Bronchial epithelial cell (primary cell): ENCODE measurements at places on chromosomes 7 and 10.

- no peak for DNase-seq
Observed at GRCh38 chr7:155829796-155830470, 17.7 kb upstream of the SHH start.

- no peak for DNase-seq
Observed at GRCh38 chr7:3064067-3064466, 20.4 kb upstream of the CARD11 start.

DNA sequence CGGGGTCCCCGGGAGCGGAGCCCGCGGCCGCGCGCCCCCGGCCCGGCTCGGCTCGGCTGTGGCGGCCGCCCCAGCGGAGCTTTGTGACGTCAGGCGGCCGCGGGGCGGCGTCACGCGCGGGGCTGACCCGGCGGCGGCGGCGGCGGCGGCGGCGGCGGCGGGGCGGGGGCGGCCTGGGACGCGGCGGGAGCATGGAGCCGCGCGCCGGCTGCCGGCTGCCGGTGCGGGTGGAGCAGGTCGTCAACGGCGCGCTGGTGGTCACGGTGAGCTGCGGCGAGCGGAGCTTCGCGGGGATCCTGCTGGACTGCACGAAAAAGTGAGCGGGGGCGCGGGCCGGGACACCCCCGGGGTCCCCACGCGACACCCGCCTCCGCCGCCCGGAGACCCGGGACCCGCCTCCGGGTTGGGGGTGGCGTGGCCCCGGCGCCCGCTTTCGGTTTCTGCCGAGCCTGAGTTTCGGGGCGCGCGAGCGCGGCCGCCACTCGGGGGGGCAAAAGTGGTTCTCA is at the start of gene PWWP2B:
PWWP2B (plus strand) TSS at position 165 of the 506 bp plus-strand sequence; CDS start at position 192, 27 bp downstream.
- DNase-seq = no peak

DNA sequence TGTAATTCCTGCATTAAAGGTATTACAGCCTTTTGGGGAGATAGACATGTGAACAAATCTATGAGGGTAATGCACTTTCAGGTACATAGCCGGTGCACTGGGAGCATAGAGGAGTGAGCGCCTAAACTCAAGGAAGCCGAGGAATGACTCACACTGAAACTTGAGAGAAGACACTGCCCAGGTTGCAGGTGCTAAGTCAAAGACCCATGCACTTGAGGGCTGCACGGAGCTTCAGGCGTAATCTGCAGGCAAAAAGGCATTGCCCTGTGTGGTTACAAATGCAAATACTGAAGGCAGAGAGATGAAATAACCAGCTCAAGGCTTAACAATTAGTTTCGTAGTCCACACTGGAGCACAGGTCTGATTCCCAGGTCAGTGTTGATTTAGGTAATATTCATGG is 51.0 kb upstream of the OSBPL3 start:
- peak; percentile 73 for DNase-seq

- no peak for DNase-seq
Observed at GRCh38 chr10:120805014-120805812, 45.9 kb upstream of the WDR11 start.

DNA sequence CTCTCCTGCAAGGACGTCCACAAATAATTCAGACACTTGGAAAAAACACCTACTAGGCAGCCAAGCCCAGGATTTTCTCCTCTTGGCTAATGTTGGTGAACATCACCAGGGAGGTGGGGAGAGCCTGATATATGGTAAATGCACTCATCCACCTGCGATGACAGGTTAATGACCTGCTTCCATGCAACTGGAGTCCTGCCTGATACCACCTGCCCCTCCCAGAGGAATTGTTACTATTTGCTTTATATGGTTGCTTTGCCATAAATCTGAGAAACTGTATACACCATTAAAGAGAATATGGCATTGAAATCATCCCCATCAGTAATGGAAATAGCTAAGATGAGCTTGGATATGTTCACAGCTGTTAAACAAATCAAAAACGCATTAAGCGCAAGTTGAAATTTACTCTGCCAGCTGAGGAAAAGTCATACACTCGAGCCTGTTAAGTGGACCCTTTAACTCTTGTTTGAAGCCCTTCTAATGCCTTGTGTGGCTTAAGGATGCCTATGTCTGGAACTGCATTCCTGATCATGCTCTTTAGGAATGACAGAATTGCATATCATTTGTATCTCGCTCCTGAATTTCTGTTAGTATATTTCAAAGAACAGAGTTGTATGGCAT is 208.3 kb downstream of the PRPF18 start:
- DNase-seq = no peak

DNA sequence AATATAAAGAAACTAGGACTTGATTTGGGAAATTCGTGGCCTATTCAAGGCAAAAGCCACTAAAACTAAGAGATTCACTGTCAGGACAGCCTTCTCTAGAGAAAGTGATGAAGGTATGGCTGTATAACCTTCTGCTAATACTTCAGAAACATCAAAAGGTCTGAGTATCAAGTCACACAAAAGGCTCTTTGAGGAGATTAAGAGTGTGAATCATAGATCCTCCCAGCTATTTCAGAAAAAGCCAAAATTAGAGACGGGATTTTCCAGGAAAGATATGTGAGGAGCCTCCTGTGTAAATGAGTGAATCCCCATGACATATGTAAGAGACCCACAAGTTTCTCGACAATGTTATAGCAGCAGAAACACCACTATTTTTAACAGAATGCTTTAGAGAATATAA is 56.2 kb downstream of the UBE3C start:
- no peak for DNase-seq

DNA sequence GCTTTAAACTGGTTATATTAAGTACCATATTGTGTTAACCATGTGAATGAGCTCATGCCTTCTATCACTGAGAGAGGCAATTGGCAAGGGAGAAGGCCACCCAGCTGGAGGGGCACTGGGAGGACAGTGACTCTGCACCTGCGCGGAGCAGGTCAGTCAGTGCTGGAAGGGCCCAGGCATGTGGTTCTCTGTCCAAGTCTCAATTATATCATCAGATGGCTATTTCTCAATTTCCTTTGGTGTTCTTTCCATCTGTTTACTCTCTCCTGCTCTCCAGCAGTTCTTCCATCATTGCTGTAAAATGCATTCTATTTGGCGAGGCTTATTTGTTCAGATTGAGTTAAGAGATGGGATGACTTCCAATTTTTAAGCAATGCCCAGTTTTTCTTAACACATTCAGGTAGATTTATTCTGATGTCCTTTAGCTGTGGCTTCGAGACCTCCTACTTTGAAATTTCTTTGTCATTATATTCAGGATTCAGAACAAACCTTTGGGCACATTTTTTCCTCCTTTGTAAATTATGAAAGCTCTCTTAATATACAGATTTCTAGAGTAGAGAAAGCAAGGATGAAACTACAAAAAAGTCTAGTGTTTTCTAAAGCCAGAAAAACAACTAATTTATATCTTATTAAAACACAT is 159.3 kb downstream of the BMPER start:
- peak; percentile 45 for DNase-seq

DNA sequence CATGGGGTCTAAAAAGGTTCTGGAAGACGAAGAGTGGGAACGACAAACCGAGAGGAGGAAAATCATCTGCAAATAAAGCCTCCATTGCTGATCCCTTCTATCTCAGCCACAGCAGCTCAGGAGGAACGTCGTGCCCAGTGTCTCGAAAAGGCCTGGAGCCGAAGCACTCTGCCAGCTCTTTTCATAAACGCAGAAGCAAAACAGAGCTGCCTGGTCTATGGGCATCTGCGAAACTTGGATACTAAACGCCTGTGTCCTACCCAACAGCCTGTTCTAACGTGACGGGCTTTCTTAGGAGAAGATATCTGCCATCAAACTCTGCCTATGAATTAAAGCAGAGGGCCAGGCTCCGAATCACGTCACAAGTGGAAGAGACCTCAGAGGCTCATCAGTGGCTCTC is 68.7 kb downstream of the GNA12 start:
- DNase-seq = no peak

GRCh38 chr10:124741281-124741921 is 2.8 kb downstream of the FAM53B start:
- DNase-seq = peak; percentile 71

GRCh38 chr10:44457259-44457658 is 72.4 kb upstream of the CXCL12 start:
- no peak for DNase-seq

- DNase-seq = peak; percentile 21
Observed at GRCh38 chr10:84184517-84184916, 9.8 kb upstream of the CDHR1 start.

DNA sequence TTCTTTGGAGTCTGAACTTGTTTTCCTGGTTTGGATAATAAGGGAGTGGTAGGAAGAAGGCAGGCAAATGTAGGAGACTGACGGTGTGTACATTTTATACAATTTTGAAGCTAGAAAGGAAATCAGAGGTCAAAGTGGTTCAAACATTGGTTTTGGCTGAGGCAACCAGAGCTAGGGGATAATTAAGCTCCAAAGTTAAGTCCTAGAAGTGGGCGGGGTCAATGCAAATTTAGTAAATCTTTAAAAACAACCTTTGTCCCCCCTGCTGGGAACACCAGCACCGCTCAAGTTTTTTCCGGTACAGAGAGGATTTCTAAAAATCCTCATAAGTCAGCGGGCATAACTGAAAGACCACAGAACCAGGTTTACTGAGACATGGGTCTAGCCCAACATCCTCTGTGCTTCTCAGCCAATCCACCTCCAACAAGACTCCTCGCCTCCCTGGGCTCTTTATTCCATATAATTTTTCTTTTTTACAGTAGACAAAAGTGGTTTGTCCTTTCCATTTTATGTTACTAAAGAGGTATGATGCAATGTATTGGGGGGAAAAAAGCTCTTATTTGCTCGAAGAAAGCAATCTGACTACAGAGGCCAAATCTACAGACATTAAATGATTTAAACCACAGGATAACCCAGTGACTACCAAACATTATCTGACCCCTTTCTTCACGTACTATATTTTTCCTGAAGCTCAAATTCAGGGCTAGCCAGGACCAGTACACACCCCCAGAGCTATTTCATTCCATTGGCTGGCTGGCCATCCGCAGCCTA is 1.6 kb downstream of the GLUD1 start:
- peak; percentile 63 for DNase-seq

- no peak for DNase-seq
Observed at GRCh38 chr10:70515035-70515667, 36.6 kb downstream of the PALD1 start.

GRCh38 chr10:65566906-65567305 is 1358.9 kb upstream of the LRRTM3 start:
- no peak for DNase-seq

GRCh38 chr10:112775381-112775780 is 174.7 kb upstream of the TCF7L2 start:
- no peak for DNase-seq

DNA sequence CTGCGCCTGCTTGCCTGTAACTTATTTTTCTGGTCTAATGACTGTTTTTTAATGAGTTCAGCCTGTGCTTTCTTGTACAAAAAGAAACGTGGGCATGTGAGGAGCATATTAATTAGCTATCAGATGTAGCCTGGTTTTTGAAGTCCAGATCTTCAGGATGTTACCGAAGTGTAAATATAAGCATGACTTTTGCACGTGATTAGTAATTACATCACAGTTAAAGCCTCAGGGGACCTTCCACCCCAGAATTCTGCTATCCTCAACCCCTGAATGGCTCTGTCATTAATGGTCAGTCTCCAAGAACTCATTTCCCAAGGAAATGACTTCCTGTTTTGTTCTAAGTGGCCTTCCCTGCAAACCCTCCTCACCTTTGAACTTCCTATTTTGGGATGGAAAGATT is 2.1 kb upstream of the PRXL2A start:
- DNase-seq = no peak

DNA sequence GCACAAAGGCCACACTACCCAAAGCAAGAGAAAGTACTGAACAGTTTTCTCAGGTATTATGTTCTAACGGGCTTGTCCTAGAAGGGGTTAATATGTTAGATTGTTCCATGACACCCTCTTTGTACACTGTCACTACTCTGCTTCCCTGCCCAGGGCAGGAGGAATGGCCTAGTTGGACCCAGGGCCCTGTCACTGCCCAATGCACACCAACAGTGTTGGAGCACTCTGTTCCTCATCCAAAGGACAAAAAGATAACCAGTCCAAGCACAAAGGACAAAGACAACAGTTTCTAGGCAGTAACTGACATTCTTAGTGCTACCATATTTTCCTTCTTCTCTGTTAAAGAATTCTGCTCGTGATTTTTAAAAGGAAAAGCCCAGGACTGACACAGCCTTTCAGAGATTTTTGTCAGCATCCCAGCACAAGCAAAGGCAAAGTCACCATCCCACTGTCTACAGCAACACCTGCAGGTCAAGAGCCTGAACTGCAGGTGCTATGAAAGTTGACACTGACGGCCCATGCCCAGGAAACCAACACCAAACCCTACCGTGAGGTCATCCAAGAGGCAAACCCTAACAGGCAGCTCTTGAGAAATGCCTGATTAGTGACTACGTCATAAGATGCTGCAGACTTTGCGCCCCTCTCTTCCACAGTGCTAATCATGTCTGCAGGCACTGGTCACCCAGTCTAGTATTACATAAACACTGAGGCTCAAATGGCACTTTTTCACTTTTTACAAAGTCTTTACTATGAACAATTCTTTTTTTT is 13.2 kb downstream of the NUDCD3 start:
- peak; percentile 90 for DNase-seq

DNA sequence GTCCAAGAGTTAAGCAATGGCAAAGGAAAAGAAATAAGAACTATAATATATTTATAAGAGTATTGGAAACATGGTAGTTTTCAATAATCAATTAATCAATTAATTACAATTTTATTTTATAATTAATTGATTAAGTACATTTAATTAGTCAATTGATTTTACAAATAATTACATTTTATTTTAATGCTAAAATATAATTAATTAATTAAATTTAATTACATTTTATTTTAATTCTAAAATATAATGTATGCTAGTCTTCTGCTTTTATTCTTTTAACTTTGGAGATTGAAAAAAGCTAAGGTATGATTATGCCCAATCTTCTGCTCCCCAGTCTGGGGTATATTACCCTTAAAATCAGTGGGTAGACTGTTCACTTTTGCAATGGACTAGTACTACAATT is 686.8 kb upstream of the LRRTM3 start:
- DNase-seq = no peak

DNA sequence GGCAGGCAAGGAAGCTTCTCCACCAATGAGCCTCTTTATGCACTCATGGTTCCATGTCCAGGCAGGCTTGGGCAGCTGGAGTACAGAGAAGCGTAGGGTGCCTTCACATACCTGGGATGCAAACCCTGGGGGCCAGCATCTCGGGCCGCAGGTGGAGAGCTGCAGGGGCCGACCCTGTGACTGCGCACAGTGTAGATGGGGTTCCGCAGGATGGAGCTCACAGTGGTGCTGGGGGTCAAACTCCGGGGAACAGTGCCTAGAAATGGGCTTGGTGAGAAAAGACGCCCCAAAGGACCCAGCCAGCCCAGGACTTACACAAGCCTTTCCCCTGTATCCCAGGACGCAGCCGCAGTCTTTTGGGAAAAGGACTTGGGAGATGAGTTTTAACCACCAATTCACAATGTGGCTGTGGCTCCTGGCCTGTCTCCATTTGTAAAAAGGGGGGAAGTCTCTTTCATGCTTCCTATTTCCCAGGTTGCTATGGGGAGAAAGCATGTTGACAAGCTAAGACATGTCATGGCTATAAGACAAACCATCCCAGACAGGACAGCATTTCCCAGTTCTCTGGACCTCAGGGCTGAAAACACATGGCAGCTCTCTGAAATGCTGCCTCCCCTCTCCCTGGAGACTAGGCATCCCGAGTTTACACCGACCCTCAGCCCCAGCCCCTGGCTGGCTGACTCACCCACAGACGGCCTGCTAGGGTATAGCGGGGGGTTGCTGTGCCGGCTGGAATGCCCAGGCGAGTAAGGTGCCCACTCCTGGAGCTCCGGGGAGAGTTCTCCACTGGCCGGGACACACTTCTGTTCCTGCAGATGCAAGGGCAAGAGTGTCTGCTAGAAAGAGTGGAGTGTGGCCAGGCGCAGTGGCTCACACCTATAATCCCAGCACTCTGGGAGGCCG is 107.1 kb downstream of the DLG5 start:
- peak; percentile 86 for DNase-seq

GRCh38 chr7:151139791-151140190 is 27.7 kb downstream of the GBX1 start:
- no peak for DNase-seq
